Metanephros (tissue), 2 donors: ENCODE measurements at places on chromosomes 3 and 15. TPM values are rescaled to one million over a fixed set of nuclear protein-coding genes. Genes with fewer than 3 reads are reported as not detected.

PLCB2 gene
- total RNA-seq: 14.3 TPM

SMCO1 gene
- total RNA-seq: 3.5 TPM

TMCO5A gene
- total RNA-seq: not detected

VIPR1 gene
- total RNA-seq: 3.4 TPM

GPR149 gene
- not detected for total RNA-seq

ANKUB1 gene
- total RNA-seq: not detected

CDCP1 gene
- 1.2 TPM for total RNA-seq

SNX33 gene
- total RNA-seq: 12.4 TPM

FOXB1 gene
- not detected for total RNA-seq

ABCC5 gene
- total RNA-seq: 46.7 TPM

SCG5 gene
- 7.6 TPM for total RNA-seq

STIMATE gene
- 20.0 TPM for total RNA-seq

LRTM1 gene
- total RNA-seq: 16.1 TPM

KPNA1 gene
- 26.9 TPM for total RNA-seq

ANAPC13 gene
- total RNA-seq: 39.6 TPM

CCR8 gene
- total RNA-seq: not detected

ZIC1 gene
- 1.9 TPM for total RNA-seq

PLCH1 gene
- 8.1 TPM for total RNA-seq

CTNNB1 gene
- 597 TPM for total RNA-seq

GOLGA6L9 gene
- total RNA-seq: 5.1 TPM

AMT gene
- 25.1 TPM for total RNA-seq

CPA3 gene
- 1.6 TPM for total RNA-seq

CD80 gene
- total RNA-seq: 0.18 TPM

PIF1 gene
- total RNA-seq: 9.1 TPM

BBS4 gene
- 38.1 TPM for total RNA-seq

DLL4 gene
- total RNA-seq: 28.3 TPM

CCDC33 gene
- total RNA-seq: 2.9 TPM

KBTBD13 gene
- total RNA-seq: 1.2 TPM

LRRC34 gene
- 8.3 TPM for total RNA-seq

MYNN gene
- total RNA-seq: 16.8 TPM

TRPM1 gene
- 0.41 TPM for total RNA-seq

TUSC7 gene
- total RNA-seq: not detected

SCAMP5 gene
- total RNA-seq: 14.1 TPM

FRMD5 gene
- 0.82 TPM for total RNA-seq

SAMD7 gene
- 0.18 TPM for total RNA-seq

GXYLT2 gene
- total RNA-seq: 26.6 TPM

ACOX2 gene
- 38.3 TPM for total RNA-seq

ACAP2 gene
- total RNA-seq: 69.0 TPM

CCDC50 gene
- 64.0 TPM for total RNA-seq

SKOR1 gene
- total RNA-seq: 0.29 TPM

RAB5A gene
- total RNA-seq: 72.7 TPM
